ENCODE measurements at places on chromosomes 7 and 10.

DNA sequence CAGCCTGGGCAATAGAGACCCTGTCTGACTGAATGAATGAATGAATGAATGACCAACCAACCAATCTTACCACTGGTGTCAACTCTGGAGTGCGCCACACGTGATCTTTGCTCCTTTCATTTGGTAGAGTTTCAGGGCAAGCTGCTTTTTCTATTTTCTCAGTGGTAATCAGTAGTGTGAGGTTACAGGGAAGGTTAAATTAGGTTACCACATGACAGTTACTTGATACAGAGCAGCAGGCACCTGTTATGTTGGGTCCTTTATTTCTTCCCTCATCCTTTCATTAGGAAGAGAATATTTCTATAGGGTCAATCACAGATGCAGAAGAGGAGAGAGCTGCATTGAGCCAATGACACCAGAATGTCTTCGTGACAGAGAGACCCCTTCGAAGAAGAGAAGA, 167.8 kb downstream of the KIAA1217 start:
- no peak for DNase-seq

DNA sequence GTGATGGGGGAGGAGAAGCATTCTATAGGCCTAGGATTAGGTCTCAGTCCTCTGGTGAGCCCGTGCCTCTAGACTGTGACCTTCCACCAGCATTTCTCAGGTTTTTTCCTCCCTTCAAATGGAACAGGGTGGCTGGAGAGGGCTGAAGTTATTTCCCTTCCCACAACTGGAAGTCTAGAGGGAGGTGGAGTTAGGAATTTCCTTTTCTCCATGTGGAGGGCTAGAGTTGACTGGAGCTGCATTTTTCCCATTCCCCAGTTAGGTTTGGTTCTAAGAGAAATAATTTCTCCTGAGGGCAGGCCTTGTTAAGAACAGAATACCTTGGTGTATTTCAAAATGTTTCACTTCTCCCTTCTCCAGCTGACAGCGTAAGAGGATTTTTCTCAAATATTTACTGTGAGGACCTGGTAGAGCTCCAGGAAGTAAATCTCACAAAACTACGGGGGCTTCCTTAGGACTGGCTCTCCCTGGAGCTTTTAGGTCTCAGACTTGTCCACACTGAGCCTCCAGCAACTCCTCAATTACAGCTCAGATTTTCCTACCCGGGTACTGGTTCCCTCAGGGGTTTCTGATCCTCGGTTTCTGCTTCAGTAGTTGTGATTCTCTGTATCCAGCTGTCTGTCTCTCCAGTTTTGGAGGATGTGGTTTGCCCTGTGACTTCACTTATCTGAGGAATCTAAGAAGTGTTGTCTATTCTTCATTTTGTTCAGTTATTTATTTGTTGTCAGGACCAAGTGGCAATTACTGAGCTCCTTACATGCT, 6.0 kb upstream of the REEP3 start:
- DNase-seq: peak; percentile 27

GRCh38 chr7:7180725-7181449, 1.5 kb upstream of the C1GALT1 start:
- no peak for DNase-seq

GRCh38 chr10:124701435-124701834, 42.7 kb downstream of the FAM53B start:
- DNase-seq: peak; percentile 68

DNA sequence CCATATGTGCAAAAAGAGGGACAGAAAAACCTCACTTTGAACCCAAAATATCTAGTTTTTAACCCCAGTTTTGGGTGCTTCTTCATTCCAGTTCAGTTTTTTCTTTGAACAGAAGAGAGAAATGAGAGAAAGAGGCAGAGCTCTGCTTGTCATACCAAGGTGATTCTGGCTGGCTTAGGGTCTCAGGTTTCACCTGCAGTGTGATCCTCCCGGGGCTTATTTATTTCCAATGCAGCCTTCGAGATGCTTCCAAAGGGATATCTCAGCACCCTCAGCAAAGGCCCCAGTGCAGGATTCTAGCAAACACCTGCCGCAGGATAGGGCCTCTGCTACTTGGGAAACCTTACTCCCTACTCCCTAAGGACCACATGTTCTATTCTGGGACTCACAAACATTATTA, 131.3 kb downstream of the WDR11 start:
- no peak for DNase-seq

- DNase-seq: no peak
These were observed 9.9 kb downstream of the RP9 start for GRCh38 chr7:33099154-33099940.

GRCh38 chr10:27356738-27357137, 116.1 kb upstream of the ACBD5 start:
- DNase-seq: no peak

Measured in fibroblast of gingiva (primary cell).